ENCODE measurements at places on chromosomes 6 and 20. TPM values are rescaled to one million over a fixed set of nuclear protein-coding genes. Genes with fewer than 3 reads are reported as not detected.

Gene LAMA4
- total RNA-seq = 494 TPM

Gene SASH1
- total RNA-seq = 38.6 TPM

GRCh38 chr6:10078581-10078980 is 336.3 kb downstream of the TFAP2A start:
- no peak for DNase-seq

- no peak for DNase-seq
Measured at GRCh38 chr20:43941476-43942200, 27.0 kb downstream of the TOX2 start.

DNA sequence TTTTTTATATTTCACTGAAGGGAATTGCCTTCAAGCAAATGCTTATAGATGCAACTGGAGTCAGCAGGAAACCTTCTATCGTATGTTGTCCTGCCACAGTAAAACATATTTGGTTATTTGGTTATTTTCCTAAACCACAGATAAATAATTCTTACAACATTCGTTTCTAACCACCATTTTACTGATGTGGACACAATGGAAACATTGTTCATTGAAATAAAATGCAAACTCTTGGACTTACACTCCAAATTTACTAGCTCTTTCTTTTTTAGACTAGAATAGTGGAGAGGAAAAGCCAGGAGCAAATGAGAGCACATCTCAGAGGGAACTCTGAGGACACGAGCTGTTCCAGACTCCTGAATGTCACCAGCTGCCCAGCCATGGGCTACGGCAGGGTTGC is 114.8 kb downstream of the RPS12 start:
- DNase-seq = peak; percentile 39

DNA sequence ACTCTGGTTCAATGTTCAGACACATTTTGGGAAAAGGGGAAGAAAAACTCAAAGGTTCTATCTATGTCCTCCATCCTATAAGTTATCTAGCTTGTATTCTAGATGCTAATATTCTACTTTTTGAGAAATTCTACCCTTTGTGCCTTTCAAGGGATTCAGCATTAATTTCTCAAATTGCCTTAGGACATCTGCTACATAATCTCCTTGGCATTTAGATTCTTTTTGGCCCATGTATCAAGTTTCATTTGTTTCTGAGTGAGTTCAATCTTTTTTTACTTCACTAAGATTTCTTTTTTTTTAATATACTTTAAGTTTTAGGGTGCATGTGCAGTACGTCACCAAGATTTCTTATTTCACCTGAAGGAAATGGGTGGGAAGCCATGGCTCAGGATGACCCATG is 232.7 kb upstream of the TENT5A start:
- DNase-seq = peak; percentile 17

- DNase-seq = peak; percentile 84
Measured at GRCh38 chr6:56072856-56073255, 174.5 kb downstream of the COL21A1 start.

DNA sequence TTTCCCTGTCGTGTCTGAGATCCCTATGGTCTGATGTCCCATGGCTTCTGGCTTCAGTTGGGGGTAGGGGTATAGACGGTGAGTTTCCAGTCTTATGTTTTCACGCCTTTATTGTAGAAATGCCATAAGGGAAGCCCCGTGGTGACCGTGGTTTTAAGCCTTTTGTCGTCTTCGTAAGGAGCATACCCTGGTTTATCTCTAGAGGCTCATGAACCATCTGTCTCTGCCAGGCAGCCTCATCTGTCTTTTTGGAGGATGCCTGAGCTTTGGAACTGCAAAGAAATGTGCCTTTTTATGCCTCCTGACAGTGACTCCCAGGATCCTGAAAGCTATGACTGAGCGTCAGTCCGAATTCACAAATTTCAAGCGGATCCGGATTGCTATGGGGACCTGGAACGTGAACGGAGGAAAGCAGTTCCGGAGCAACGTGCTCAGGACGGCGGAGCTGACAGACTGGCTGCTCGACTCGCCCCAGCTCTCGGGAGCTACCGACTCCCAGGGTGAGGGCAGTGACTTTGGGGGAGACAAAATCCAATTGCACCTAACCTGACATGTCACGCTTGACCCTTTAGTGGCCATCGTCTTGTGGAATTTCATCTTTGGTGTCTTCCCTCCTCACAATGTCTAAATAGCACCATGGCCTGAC is 84.6 kb downstream of the SYNJ2 start:
- DNase-seq = no peak

DNA sequence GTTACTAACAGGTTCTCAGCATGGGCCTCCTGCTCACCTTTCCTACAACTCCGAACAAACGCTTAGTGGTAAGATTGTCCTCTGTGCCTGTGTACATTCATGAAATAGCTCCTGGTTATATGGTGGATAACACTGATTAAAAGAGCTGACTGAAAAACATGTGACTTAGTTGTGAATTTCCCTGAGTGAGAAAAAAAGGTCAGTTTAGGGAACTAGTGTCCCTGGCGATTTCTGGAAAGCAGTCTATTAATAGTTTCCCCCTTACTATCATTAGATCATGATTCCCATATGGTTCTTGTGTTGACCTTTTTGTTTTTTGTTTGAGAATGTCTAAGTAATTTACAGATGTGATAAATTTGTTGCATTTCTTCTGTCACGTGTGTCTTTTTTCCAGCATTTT is 15.6 kb downstream of the SNRPC start:
- DNase-seq = no peak

- DNase-seq = peak; percentile 31
Measured at GRCh38 chr6:112016320-112016719, 37.6 kb upstream of the CCN6 start.

DNA sequence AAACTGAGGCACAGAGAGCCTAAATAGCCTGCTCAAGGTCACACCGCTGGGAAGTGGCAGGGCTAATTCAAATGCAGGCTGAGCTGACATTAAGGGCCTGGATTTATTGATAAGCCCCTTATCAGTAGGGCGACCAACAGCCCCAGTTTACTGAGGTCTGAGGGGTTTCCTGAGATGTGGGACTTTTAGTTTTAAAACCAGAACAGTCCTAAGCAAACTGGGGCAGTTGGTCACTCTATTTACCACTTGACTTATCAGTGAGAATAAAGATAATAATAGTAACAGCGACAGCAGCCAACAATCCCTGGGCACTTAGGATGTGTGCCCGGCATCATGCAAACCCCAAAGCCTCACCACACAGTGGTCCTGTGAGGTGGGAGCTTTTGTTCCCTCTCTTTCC is 27.6 kb downstream of the PREX1 start:
- DNase-seq = no peak

- peak; percentile 97 for DNase-seq
Measured at GRCh38 chr20:47274401-47275108, 81.9 kb downstream of the ZMYND8 start.

GRCh38 chr6:67450641-67451040 is 1184.4 kb upstream of the ADGRB3 start:
- no peak for DNase-seq

DNA sequence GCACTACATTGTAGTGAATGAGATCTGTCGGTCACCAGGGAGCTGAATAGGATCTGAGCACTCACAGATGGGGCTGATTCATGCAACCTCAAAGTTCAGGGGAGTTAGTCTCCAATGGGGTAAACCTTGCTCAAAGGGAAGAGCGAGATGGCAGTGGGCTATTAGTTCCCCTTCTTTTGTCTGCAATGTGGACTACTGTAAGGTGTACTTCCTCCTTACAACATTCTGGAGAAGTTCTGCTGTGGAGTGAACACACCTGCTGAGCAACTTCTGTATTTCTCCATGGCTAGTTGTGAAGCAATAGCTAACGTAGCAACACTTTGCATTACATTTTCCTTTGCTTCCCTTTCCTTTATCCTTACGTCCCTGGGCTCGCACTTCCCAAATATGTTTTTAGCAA is 134.3 kb upstream of the B3GAT2 start:
- no peak for DNase-seq

DNA sequence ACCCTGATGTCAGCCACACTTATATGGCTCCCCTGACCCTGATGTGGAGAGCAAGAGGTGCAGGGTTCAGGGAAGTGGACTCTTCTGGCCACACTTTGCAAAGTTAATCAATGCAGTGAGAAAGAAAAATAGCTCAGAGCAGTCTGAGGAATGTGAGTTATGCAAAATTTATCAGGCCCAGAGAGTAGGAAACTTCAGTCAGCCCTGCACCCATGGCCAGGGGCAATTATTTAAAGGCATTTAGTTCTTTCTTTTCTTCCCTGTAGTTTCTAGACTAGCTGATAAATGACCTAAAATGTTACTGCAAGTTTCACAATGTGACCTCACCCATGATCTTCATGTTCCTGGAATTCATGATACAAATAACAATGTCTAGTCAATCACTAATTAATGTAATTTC is 143.7 kb upstream of the GGTLC1 start:
- no peak for DNase-seq

DNA sequence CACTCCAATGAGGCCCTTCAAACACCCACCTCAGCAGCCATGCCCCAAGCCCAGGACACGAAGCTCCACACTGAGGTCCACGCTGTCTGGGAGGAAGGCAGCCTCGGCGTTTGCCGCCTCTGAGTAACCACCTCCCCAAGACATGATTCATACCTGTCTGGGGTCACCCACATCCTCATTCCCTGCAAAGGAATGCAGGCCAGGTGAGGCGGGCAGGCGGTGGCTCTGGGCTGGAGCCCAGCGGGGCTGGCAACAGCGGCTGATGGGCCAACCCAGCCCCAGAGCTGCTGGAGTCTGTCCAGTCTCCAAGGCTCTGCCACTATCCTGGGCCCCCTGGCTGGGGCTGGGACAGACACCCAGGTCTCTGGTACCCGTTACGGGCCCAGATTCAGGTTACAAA is 14.8 kb downstream of the PMEPA1 start:
- DNase-seq = no peak

DNA sequence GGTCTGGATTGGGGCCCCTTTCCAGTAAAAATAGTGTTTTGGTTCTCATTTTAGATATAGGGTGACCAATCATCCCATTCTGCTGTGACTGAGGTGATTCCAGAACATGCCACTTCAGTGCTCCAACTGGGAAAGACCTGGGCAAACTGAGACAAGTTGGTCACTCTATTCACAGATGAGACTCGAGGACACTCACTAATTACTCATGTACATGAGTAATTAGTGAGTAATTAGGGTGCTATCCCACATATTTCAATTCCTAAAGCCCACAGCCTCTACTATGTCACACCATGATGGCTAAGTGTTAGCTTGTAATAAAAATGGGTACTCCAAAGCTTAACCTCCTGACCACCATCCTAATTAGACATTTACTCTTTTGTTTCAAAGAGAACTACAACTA is 86.0 kb downstream of the CBLN4 start:
- DNase-seq = no peak

DNA sequence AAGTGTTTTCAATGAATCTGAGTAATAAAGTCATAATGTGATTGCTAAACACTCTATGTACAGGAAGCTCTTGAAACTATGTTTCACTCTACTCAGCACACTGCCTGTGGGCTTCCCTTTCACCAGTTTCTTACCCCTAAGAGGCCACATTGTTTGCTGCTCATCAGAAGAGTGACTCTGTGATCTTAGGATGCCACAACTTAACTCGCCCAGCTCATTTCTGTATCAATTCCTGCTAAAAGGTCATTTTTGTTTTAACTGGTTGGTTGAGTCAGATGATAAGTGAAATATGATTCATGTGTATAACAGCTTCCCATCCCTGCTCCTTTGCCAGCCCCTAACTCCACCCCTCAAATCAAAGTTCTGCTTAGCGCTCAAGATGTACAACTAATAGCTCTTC is 9.8 kb upstream of the NDUFAF4 start:
- DNase-seq = peak; percentile 30

DNA sequence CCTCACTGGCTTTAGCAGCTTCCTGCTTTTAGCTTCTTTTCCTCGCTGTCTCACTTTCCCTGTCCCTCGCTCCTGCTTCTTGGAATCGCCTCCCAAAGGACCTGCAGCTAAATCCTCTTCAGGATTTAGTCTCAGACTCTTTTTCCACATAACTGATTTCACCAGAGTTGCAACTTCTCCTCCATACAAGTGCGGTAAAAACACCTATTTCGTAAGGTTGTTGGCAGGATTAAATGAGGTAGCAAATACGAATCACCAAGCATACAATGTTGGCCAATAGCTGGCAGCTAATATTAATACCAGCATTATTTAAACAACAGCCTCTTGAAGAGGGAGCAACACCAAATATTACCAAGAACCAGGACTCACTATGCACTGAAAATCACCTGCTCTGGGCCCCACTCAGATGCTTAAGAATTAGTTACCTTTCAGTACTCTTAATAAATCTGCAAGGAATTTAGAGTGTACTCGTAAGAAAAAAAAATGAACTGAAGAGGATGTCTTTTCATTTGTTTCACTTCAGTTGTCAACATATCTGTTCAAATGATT is 123.0 kb downstream of the DTNBP1 start:
- DNase-seq = no peak

DNA sequence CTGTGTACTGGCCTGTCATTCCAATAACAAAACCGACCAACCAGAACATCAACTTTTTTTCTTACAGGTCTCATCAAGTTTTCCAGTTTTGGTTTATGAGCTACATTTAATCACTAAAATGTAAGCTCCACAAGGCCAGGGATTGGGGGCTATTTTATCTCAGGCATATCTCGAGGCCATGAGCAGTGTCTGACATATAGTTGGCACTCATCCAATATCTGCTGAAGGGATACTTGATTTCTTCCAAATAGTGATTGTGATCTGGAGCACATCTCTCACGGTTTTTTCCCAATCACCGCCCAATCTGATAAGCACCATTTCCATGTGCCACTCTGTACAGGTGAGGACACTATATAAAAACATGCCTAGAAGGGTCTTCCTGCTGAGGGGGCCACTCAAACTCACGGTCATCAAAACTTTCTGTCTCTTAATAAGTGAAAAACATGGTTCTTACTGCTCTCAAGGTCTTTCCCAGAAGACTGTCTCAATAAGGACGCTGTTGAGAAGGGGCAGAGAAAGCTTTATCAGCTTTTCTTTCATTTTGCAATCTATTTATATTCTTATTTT is 65.5 kb downstream of the MAN1A1 start:
- DNase-seq = no peak

Data from fibroblast of lung (primary cell).